ENCODE measurements at places on chromosomes 6 and 20.

DNA sequence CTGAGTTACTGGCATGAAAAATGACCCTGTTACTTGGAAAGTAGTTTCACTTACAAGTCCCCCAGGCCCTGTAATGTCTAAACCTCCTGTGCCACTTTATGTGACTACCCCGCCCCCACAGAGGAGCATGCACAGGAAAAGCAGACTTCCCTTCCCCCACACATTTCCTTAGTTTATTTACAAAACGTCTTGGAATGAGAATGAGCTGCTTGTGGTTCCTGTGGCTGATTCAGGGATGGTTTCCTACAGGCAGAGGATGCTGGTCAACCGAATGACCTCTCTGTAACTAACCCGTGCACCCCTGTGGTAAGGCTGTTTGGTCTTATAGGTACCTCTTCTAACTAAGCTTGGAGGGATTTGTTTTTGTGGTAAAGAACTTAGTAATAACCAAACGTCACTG is 28.5 kb downstream of the RSPO3 start:
- DNase-seq, result no peak

DNA sequence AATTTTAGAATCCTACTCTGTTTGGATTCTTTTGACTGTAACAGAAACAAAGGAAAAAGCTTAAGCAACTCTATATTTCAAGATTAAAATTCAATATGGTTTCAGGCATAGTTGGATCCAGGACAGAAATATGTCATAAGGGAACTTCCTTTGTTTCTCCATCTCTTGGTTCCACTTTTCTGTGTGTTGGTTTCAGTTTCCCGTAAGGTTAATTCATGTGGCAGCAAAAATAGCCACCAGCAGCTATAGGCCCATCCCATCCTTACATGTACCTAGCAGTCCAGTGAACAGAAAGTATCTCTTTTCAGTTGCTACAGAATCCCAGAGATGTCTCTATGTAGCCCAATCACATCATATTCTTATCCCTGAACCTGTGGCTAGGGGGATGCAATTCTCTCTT is 8.8 kb upstream of the FAM8A1 start:
- no peak for DNase-seq

GRCh38 chr6:75201901-75202672 is 3.8 kb downstream of the COL12A1 start:
- peak; percentile 35 for DNase-seq

GRCh38 chr20:10807013-10807412 is 133.2 kb upstream of the JAG1 start:
- no peak for DNase-seq

- DNase-seq, result no peak
Observed at GRCh38 chr6:119484598-119484997, 135.0 kb upstream of the MAN1A1 start.

GRCh38 chr6:14924126-14925024 is 321.5 kb upstream of the JARID2 start:
- no peak for DNase-seq

DNA sequence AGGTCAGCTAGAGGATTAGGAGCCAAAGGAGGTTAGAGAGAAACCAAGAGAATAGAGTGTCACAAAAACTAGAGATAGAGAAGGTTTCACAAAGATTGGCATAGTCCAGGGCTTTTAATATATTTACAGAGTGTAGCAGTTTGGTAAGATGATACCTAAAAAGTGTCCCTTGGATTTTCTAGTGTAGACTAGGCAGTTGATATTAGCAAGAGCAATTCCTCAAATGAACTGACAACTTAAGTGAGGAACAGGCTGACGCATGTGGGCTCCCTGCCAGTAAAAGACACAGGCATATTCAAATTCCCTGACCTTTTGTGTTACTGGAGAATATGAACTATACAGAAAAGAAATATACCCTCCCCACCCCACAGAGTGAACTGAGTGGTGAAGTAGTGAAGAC is 40.1 kb downstream of the VTA1 start:
- DNase-seq, result no peak

GRCh38 chr20:41894255-41894963 is 276.2 kb upstream of the CHD6 start:
- no peak for DNase-seq

GRCh38 chr6:105326833-105327770 is 75.8 kb downstream of the PREP start:
- DNase-seq, result no peak

DNA sequence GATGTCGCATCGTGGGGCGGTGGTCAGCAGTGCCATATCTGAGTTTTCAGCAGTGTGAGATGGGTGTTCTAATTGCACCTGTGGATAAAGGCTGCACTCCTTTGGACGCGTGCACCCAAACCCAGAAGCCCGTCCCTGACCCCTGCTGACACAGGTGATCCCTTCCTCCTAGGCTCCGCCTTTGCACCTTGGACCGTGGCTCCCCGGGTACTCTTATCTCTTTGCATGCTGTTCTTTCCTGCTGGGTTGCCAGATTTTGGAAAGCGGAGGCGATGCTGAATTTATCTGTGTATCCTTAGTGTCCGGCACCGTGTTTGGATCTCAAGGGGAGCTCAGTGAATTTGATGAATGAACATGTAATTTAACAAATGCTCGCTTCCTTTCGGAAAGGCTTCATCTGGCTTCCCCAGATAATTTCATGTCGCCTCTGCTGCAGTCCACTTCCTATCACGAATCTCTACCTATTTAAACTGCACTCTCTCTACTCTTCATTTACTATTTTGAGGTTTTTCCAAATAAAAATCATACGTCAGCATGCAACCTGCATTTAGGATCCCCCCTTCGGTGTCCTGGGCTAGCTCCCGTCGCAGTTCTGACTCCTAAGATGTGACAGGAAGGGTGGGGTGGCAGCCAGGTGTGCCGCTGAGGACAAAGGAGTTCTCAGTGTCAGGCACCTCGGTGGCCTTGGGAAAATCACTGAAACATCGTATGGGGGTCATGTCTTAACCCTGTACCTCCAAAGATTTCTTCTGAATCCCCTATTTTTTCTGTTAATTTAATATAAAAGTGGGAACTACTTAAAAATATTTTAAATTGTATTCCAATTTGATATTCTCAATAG is 753 bp upstream of the PERP start:
- DNase-seq, result no peak

DNA sequence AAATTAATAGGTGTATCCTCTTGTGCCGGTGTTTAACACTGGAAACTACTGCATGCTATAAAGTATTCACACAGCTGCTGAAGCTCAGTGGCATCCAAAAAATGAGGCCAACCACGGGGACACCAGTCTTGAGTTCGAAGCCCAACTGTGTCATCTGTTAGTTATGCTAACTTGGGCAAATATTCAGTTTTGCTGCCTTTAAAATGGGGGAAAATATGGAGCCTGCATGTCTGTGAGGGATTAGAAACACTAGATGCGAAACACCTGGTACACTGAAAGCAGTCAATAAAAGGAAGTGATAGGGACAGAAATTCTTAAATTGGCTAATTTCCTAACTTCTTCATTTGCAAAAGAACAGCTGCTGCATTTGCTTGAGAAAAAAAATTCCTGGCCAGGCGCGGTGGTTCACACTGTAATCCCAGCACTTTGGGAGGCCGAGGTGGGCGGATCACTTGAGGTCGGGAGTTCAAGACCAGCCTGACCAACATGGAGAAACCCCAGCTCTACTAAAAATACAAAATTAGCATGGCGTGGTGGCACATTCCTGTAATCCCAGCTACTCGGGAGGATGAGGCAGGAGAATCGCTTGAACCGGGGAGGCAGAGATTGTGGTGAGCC is 36.6 kb upstream of the MLIP start:
- no peak for DNase-seq

GRCh38 chr6:14211562-14211942 is 94.0 kb downstream of the CD83 start:
- no peak for DNase-seq

DNA sequence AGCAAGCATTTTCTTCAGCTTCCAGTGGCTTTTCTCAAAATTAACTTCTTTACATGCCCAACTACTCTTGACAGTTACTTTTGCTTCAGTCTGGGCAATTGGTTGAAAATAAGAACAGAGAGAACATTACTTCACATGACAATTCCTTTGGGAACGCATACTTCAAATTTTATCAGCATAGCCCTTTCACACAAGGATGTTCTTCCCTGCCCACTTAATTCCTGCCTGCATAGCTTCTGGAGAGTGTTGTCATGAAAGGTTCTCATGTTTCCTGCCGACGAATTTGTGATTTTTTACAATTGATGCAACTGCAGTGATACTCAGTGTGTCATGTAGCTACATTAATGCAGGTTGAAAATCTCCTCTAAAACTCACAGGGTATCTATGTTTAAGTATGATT is 22.0 kb upstream of the SNRNP48 start:
- DNase-seq, result no peak

DNA sequence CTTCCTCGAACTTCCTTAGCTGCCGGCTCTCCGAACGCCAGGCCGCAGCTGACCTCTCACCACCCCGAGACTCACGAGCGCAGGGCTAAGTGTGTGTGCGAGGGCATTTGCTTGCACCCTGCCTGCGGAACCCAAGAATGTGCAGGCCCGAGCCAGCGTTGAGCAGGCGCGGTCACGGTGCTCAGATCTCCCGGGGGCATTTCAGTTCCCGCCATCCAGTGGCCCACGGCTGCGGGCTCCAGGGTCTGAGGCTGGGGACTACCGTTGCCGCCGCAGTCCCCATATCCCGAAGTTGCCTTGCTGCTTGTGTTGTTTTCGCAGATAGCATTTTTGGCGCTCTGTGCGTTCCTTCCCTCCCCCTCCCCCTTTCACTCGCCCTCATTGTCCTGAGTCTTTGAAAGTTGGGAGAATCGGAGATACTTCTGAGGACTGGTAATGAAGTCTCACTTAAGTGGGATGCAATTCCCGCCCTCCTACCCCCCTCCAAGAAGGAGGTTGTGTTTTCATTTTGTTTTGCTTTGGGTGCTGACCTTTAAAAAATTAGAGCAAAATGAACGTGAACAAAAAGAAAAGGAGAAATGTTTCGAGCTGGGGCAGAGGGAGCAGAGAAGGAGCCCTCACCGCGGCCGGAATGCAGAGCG is 1.7 kb downstream of the NR2E1 start:
- no peak for DNase-seq

GRCh38 chr6:151649835-151650234 is 156.0 kb downstream of the CCDC170 start:
- no peak for DNase-seq

DNA sequence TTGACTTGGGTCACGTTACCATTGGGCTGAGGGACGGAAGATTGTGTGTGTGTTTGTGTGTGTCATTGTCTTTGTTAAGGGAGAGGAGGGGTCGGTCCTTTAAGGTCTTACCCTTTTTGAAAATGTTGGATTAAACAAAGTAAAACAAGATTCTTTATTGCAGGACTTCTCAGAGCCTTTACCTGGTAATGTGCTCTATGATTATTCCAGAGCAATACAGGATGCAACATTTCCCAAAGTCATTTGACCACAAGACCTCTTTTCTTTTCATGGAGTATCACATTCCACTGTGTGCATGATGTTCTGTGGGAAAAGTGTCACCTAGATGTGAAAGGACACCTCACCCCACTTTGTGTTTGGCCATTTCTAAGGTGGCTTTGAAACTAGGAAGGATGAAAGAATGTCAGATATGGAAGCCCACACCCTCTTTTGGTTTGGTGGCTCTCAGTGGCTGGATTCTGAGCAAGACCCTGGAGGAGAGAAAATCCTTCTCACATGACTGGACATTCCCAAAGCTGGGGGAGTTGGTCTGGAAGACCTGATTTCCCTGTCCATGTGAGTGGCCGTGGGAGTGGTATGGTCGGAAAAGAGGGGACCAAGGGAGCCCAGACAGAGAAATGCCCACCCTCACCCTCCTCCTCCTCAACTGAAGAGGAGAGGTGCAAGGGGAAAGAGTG is 18.2 kb upstream of the ZNF831 start:
- DNase-seq, result no peak

- no peak for DNase-seq
Observed at GRCh38 chr20:45072066-45072465, 28.9 kb downstream of the KCNS1 start.

DNA sequence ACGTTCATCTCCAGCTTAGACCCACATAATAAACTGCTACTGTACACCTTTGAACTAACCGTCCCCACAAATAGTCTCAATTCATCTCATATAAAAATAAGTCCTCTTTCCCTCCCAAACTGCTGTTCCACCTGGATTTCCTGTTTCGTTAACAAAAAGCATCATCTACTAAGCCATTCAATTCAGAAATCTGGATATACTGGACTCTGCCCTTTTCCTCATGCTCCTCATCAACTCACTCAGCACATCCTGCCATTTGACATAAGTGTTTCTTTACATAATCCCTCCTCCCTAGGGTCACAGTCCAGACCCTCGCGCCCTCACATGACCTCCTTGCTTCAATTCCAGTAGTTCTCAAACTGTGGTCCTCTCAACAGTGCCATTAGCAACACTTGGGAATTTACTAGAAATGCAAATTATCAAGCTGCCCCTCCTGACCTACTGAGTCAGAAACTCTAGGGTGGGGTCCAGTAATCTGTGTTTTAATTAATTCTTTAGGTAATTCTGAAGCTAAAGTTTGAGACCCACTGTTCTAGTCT is 4.5 kb downstream of the MKKS start:
- DNase-seq, result no peak

- DNase-seq, result no peak
Observed at GRCh38 chr6:144065213-144065660, 30.1 kb downstream of the SF3B5 start.

- no peak for DNase-seq
Observed at GRCh38 chr6:152828431-152828830, 77.8 kb downstream of the VIP start.

DNA sequence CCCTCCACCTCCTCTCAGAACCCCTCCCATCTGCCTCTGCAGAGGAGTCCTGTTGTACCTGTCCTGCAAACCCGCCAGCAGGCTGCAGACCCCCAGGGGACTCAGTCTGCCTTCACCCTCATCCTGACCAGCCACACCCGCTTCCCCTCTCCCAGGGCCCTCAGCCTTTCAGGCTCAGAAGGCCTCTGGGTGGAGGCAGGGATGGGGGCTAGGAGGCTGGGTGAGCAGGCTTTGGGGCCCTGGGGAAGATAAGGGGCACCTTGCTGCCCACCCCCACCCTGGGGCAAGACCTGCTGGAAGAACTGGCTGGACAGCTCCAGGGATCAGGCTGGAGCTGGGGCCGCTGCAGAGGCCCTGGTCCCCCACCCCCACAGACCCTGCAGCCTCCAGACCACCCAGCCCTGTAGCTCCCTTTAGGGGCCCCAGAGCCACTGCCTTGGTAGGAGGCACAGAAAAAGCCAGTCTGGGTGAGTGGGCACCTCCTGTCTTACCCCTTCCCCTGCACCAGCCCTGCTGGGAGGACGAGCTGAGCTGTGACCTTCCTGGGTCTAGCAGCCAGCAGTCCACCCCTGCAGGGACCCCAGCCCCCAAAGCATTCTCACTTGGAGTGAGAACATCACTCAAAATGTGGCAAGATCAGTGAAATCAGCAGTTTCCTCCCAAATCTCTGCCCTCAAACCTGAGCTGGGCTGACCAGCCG is 5.2 kb downstream of the TEAD3 start:
- no peak for DNase-seq

- DNase-seq, result no peak
Observed at GRCh38 chr20:25320035-25320800, 70.4 kb downstream of the ABHD12 start.

Measured in hematopoietic multipotent progenitor cell (in vitro differentiated cells).